Mucosa of descending colon (tissue), 3 donors: ENCODE measurements at places on chromosomes 6 and 20.

DNA sequence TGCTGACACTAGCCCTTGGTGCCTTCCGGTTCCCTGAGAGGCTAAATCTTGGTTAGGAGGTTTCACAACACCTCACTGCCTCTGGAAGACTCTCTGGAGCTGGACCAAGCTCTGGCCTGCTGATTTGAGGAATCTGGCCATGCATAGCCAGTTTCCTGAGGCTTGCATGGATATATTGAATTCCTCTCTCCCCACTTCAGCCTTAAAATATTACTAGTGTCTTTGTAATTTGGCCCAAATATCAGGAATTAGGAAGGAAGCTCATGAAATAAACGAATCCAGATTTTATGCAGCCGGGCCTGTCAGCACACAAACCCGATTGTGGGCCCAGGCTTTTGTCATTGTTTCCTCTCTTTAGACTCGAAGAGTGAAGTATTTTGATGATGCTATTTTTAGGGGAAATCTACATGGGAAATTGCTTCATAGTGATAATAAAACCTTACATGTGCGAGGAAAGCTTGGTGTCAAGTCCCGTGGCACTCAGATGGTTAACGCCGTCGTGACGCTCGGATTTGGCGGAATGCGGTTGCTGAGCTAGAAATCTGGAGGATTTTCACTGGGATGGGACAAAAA, 144.4 kb downstream of the PHACTR3 start:
- no peak for DNase-seq

DNA sequence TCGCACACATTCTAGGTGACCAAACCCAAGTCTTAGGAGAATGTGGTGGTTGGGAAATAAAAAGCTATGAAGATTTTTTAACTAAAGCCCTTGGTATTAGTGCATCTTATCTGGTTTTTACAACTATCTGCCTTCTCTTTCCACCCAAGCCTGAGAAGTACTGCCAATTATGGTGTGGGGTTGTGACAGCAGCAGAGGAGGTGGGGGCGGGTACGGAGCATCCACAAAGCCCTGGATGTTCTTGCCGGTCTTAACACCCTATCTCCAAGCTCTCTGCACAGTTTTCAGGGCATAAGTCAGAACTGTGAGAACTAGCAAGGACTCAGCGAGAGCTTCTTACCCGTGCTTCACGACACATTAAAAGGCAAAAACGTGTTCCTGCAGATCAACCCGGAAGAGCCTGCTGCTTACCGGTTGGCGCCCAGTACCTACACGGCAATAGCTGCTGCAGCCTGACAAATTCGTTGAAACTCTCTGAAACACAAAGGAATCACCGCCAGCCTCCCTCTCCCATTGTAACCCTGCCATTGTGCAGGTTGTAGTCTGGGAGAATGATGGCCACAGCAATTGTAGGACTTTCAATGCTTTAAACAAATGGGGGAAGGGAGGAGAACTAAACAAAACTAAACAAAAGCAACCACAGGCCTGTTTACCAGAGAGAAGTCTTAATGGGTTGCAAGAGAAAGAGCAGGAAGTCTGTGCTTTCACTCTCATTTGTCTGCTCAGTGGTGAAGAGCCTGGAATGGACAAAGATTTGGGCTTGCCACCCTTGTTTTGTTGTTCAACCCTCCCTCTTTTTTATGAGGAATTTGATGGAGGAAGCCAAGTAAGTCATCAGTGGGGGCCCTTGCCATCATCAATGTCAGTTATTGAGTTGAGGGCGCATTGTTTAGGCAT, 461.0 kb upstream of the JARID2 start:
- DNase-seq: no peak

- peak; percentile 82 for DNase-seq
Measured at GRCh38 chr6:37516076-37516919, 16.6 kb upstream of the CCDC167 start.

DNA sequence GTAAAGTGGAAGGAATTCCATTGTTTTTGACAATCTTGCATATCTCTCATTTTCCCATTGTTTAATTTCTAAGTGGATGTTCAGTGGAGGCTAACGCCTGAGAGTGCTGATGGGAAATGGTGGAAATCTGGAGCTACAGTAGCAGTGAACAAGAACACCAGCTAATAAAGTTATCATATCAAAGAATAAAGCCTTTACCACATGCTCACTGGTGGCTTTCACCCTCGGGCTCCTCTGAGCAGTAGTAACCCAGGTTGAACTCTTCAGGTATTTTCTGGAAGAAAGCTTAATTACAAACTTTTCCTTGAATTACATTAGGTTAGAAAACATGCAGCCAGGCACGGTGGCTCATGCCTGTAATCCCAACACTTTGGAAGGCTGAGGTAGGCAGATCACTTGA, 10.4 kb upstream of the ACAT2 start:
- DNase-seq: no peak

- no peak for DNase-seq
Measured at GRCh38 chr6:55176958-55177357, 2.6 kb downstream of the HCRTR2 start.

GRCh38 chr6:2583459-2583858, 167.3 kb downstream of the MYLK4 start:
- no peak for DNase-seq

GRCh38 chr20:3128275-3128984, 31.2 kb downstream of the FASTKD5 start:
- DNase-seq: no peak

- no peak for DNase-seq
Measured at GRCh38 chr20:363319-364078, 16.6 kb downstream of the NRSN2 start.

- DNase-seq: no peak
Measured at GRCh38 chr6:82836022-82836575, 229.5 kb downstream of the UBE3D start.

DNA sequence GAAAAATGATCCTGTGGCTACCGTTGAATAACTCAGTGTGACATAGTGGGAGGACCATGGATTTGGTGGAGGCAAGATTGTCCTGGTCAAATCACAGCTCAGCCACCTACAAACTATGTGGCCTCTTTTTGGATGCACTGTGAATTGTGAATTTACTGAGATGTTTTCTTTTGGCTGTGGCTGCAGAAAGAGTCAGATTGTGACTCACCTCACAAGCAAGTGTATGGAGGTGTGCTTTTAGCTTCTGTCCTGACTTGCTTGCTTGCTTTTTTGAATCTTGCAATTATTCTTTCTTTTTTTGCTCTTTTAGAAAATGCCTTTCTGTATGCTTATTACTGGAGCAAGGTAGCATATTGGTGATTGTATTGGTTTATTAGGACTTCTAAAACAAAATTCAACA, 122.9 kb upstream of the FOXO3 start:
- no peak for DNase-seq

DNA sequence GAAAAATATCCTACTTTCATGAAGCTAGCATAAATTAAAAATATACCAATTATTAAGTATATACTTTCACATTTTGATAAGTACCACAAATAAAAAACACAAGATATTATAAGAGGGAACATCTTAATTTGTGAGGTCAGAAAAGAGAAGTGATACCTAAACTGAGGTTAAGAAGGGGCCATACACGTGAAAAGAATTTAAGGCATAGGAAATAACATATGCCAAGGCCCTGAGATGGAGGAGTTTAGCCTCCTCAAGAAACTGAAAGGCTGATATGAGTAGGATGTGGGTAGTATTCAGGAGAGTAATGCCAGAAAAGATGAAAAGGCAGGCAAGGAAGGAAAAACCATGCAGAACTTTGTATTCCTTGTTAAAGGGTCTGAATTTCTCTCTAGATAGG, 116.6 kb upstream of the HTR1E start:
- DNase-seq: no peak

DNA sequence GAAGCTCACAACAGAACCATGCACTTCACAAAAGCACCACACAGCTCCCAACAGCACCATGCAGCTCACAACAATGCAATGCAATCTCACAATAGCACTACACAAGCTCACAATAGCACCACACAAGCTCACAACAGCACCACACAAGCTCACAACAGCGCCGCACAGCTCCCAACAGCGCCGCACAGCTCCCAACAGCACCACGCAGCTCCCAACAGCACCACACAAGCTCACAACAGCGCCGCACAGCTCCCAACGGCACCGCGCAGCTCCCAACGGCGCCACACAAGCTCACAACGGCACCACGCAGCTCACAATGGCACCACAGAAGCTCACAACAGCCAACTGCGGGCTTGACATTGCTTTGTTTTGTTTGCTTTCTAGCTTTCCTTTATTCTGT, 198.1 kb downstream of the DLL1 start:
- DNase-seq: no peak

DNA sequence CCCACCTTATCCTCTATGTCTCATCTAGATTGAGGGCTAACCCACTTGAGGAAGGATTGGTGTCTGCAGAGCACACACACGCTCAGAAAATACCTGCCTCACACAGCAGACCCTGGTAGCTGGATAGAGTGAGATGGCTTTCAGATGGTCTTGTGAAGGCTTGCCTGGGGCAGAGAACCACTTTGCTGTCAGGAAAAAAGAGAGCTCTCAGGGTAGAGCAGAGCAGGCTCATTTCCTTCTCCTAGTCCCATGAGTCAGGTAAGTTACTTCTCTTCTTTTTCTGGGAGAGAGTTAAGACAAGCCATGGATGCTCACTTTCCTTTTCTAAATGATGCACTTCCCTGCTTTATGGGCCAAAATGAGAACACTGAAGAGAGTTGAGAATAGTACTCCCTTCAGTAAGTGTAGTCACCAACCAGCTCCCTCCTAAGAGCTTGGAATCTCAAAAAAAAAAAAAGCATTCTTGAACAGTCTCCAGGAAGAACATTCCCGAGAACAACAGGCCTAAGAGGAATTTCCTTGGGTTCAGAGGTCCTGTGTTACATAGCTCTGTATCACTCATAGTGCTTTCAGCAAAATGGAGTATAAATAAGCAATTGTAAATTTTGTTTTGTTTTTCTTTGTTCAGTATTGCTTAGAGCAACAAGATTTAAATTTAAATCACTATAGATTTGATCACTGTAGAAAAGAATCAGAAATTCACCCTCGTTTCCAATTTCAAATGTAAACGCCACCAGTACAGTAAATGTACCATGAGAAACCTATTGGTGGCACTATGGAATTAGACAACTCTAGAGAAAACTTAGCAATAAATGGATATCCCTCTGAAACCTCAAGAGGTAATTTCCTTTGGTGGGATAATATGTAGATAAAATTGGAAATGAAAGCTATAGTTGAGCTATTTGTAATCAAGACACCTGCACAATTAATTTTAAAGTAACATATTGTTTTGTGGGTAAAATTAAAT, 530.3 kb downstream of the RFPL4B start:
- no peak for DNase-seq

GRCh38 chr20:38935285-38935684, 9.1 kb downstream of the FAM83D start:
- DNase-seq: no peak

DNA sequence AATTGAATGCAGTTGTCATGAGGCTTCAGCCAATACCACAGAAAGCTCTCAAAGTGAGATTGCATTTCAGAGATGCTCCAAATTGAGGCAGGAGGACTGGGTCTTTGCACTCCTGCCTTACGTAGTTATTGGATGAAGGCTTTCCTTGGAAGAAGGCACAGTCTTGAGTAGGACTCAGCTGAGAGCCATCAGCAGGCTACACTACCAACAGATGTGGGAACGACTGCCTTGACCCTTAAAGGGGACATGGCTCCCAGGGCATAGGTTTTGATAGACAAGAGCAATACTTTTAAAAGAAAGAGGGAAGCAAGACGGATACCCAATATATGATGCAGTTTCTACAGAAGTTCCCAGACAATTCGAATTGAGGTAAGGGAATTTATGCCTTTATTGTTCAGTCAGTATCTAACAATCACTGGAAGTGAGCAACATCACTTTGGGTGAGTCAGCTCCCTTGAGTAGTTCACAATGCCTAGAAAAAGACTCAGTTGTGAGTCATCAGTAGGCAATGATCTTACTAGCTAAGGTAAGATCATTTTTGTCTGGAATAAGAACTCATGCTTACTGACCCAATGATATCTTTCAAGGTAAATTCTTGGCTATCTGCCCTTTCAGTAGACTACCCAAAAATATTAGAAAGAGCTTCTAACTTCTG, 390.8 kb downstream of the GJA1 start:
- no peak for DNase-seq

- DNase-seq: no peak
Measured at GRCh38 chr6:5904532-5904931, 102.2 kb downstream of the NRN1 start.

- DNase-seq: peak; percentile 54
Measured at GRCh38 chr6:144215402-144215931, 65.2 kb downstream of the STX11 start.

- DNase-seq: no peak
Measured at GRCh38 chr6:9487128-9487527, 927.7 kb downstream of the TFAP2A start.

DNA sequence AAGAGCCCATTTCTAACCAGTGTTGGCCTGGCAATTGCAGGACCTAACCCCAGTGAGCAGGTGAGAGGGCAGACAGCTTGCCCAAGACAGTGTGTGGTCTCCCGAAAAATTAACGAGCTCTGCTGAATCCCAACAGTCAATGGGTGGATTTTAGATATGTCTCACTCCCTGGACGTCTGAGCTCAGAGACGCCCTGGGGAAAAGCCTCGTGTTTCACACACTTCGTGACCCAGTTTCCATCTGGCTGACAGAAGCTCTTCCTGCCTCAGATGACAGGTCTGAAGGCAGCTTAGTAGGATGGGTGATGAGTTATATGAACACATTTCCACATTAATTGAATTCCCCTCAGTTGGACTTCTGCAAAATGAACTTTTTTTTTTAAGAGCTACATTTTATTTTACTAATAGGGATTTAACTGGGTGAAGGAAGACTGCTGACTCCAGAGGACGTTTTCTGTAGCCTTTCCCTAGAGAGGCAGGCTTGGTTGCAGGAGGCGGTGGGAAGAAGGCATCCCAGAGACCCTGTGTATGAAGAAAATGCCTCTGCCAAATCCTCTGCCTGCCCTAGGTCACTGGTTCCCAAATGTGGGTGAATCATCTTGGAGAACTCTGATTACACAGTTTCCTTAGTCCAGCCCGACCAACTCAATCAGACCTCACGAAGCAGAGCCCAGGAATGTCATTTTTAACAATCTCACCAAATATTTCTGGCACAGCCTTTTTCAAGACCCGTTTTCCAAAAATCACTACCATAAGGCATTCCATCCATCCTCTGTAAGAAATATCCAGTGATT, 71.7 kb upstream of the LY86 start:
- DNase-seq: no peak

DNA sequence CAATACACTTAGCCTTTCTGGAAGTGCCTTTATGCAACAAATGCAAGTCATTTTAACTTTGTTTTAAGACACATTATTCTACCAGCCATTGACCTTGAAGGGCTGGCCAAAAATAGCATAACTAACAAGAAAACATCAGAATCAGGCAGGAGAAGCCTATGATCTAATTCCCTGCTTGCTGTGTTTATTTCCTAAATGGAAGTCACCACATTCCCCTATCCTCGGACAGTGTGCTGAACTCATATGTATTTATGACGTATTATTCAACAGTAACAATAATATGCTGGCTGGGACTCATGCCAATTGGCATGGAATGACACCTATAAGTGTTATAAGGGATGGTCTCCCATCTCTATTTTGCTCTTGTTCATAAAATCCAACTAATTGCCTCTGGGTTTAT, 140.7 kb downstream of the MAP3K7 start:
- no peak for DNase-seq

- DNase-seq: no peak
Measured at GRCh38 chr6:143581835-143582480, 70.4 kb upstream of the FUCA2 start.
